SK-N-MC (cell line): ENCODE measurements at places on chromosomes 7 and 10.

DNA sequence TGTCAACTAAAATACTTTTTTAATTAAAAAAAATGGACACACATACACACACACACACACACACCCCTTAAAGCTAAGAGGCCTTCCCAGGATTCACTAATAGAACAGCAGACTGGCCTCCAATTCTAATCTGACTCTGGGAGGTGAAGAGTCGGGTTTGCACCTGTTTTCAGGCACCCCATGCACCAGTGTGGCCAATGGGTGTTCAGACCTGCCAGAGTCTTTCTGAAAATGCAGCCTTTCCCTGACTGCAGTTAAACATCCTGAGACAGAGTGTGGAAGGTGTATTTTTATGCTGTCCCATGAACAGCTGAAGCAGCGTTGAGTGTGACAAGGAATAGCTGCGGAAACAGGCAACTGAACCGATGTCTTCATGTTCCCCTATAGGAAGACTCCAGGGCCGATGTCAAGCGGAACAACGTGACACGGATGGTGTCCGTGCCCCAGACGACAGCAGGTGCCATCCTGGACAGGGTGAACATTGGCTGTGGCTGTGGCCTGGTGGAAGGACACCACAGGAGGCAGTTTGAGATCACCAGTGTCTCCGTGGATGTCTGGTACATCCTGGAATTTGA is 74.6 kb upstream of the LYZL2 start:
- no peak for DNase-seq

GRCh38 chr7:80643336-80643915 is 5.0 kb downstream of the CD36 start:
- DNase-seq: peak; percentile 88

- DNase-seq: peak; percentile 87
Measured at GRCh38 chr7:131027287-131027773, 293.3 kb upstream of the KLF14 start.

DNA sequence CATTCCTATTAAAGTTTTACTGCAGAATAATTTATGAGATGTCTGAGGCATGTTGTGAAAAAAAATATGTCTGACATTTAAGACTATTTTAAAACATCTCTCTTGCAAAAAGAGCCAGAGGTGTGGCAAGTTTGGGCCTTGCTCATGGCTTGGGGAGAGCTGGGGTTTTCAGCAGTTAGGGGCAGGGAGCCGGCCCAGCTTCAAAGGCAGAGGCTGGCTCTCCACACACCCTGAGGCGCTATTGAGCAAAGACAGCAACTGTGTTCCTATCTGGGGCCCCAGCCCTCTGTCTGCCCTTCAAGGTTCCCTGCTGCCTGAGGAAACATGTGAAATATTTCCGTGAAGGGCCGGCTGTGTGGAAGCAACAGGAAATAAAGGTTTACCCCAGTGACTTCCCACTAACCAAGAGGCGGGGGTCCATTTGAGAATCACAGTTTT is 94.0 kb downstream of the SORBS1 start:
- DNase-seq: peak; percentile 47

GRCh38 chr10:76937181-76937600 is 700.4 kb downstream of the KCNMA1 start:
- no peak for DNase-seq

DNA sequence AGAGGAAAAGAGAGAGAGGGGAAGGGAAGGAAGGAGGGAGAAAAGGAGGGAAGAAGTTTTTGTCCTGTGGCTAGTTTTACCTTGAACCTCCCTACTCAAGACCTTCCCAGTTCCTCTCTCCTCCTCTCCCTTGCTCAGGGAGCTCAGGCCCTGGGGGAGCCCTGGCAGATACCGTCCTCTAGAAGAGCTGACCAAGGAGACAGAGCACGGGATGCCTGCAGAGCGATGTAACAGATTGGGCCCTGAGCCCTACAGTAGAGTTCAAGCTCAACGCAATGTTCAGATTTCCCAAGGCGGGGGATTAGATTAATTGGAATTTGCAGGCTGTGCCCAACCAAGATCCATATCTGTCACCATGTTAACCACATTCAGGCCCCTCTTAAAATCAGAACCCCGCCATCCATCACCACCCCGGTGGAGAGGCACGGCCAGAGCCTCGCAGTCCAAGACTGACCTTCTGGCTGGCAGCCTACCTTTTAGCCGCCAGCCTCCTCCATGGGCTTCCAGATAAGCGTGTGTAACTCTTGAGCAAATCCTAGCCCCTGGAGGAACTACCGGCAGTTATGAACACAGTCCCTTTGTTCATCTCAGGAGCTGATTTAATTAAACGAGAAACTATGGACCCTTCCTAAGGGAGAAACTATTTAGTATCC is 70.6 kb downstream of the KCNMA1 start:
- no peak for DNase-seq

GRCh38 chr7:107680478-107680877 is 19.9 kb downstream of the SLC26A4 start:
- DNase-seq: no peak

DNA sequence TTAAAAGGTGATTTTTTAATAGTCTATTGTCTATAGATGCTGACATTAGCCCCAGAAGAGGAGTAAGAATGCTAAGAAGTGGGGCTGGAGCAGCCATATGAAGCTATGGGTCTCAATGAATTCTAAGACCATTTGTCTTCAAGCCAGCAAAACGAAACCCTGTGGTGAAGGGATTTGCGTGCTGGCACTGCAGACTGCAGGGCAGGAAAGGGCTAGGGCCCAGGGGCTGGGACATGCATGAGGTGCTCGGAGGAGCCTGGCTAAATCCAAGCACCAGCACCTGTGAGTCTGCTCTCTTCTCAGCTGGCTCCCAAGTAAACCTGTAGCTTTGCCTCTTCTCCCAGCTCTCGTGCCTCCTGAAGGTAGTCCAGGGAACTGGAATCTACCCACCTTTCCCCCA is 1.3 kb upstream of the NDST2 start:
- DNase-seq: no peak

DNA sequence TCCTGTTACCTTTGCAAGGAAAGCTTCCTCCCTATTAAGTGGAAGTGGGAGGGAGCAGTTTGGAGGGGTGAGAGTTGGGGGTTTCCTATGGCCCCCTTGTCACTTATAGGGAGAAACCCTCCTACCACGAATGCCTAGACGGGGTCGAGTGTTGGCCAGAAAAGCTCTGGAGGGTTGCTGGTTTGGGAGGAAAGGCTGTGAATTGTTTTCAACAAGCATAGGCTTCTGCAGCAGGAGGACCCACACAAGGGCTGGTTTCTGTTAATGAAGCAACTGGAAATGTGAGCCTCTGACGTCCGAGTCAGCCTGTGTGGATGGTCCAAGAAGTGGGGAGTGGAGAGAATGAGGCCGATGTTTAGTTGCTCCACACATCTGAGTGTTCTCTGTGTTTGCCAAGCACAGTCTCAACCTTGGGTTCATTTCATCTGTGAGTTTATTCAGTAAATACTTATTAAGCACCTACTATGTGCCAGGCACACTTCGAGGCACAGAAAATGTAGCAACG is 37.3 kb upstream of the LEP start:
- DNase-seq: no peak

DNA sequence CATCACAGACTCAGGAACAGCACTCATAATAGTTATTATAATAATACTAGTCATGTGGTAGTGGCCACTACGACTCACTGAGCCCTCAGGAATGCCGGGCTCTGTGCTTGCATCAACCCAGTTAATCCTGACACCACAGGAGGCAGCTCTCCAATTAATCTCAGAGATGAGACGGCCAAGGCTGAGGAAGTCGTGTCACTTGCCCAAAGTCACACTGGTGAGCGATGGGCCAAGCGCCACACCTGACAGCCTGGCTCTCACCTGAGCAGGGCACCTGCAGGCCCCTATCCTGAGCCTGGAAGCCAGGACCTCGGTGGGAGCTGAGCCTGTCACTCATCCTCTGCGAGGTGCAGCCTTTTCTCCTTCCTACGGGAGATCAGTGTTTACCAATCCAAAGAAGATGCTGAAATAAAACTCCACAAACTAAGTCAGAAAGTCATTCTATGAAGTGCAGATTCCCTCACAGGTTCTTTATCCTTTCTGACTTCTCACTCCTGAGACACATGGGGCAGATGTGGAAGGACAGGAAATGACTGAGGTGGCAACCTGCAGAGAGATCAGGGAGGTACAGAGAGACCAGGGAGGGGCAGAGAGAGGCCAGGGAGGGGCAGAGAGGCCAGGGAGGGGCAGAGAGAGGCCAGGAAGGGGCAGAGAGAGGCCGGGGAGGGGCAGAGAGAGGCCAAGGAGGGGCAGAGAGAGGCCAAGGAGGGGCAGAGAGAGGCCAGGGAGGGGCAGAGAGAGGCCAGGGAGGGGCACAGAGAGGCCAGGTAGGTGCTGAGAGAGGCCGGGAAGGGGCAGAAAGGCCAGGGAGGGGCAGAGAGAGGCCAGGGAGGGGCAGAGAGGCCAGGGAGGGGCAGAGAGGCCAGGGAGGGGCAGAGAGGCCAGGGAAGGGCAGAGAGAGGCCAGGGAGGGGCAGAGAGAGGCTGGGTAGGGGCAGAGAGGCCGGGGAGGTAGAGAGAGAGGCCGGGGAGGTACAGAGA is 38.5 kb downstream of the VIPR2 start:
- DNase-seq: no peak

DNA sequence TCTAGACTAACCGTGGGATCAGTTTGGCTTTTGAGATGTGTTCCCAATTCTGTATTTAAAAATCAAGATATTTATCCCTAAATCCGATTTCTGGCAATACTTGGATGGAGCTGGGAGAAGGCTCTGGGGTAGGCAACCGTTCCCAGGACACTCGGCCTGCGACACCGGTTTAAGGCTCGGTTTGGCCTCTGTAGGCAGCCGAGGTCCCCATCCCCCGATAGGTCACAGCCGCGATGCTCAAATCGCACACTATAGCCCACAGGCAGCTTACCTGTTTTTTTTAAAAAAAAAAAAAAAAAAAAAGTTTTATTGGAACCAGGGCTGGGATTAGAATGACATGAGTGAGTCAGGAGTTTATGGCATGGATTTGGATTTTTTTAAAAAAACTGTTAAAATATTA is 729 bp upstream of the TAF3 start:
- DNase-seq: no peak

- DNase-seq: no peak
Measured at GRCh38 chr7:94216944-94217461, 177.7 kb upstream of the COL1A2 start.

GRCh38 chr7:32943252-32944030 is 13.8 kb upstream of the FKBP9 start:
- DNase-seq: no peak

GRCh38 chr10:35928748-35929147 is 286.7 kb upstream of the FZD8 start:
- DNase-seq: no peak

DNA sequence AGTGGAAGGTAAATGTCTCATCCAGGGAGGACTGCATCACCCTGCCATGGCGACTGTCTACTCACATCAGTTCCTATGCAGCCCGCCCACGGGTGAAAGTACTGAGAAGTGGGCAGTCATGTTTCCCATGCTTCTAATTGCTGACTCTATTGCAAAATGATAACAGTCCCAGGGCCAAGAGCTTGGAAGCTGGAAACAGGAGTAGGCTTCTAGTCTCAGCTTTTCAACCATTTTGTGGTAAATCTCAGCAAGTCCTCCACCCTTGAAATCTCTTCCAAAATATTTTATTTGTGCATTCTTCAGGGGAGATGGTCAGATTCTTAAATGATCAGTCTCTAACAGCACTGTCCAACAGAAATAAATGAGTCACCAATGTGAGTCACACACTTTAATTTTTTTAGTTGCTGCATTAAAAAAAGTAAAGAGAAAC is 48.1 kb upstream of the TARP start:
- no peak for DNase-seq

DNA sequence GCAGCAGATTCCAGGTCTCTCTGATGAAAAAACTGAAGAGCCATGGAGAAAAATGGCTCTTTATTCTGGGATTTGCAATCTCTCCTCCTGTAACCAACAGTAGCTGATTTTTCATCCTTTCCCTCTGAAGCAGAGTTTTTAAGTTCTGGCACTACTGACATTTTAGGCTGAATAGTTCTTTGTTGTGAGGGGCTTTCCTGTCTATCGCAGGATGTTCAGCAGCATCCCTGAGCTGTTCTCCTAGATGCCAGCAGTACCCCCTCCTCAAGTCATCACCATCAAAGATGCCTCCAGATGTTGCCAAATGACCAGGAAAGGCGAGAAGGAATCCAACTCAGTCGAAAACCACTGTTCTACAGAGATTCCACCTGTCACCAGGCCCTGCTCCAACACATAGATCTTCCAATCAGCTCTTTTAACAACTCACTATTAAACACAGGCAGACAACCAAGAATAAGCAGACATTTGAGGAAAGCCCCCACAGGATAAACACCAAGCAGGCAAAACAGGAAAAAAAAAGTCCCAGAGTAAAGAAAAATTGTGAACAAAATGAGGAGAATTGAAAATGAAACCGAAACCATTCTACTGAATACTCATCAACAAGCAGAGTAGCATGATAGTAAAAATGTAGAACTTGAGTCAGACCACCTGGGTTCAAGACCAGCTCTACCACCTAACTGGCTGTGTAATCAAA is 124.8 kb downstream of the MPP7 start:
- DNase-seq: no peak

- no peak for DNase-seq
Measured at GRCh38 chr7:100099452-100099851, 1.7 kb downstream of the MCM7 start.

- DNase-seq: no peak
Measured at GRCh38 chr7:47627580-47628283, 45.8 kb upstream of the TNS3 start.

- DNase-seq: no peak
Measured at GRCh38 chr10:930625-931325, 730 bp downstream of the LARP4B start.
